Activated naive CD8-positive, alpha-beta T cell treated with anti-CD3 and anti-CD28 coated beads for 36 hours (primary cell): ENCODE measurements at places on chromosomes 16 and 17.

- DNase-seq = no peak
These were observed 117.7 kb downstream of the HS3ST3A1 start for GRCh38 chr17:13484020-13484419.

GRCh38 chr16:70692130-70692872 lies 6.4 kb upstream of the MTSS2 start:
- DNase-seq = no peak

- DNase-seq = peak; percentile 60
These were observed 677 bp downstream of the SNTB2 start for GRCh38 chr16:69187446-69188235.

DNA sequence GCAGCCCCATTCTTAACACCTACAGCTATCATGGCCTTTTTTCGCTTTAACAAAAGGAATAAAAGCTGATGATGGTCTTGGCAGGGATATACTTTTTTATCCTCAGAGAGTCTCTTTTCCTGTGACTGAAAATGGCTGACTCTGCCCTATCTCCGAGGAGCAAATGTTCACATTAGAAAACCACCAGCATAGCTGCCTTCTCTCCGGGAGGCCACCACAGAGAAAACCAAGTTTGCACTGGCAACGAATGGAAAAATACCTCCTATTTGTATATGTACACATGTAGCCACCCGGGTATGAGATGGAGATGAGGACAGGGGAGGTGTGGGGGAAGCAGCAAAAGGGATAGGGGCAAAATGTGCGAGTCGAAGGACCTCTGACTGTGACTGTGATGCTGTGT lies 88.2 kb downstream of the STX8 start:
- no peak for DNase-seq

- DNase-seq = no peak
These were observed 38.6 kb downstream of the SKAP1 start for GRCh38 chr17:48391444-48391843.

DNA sequence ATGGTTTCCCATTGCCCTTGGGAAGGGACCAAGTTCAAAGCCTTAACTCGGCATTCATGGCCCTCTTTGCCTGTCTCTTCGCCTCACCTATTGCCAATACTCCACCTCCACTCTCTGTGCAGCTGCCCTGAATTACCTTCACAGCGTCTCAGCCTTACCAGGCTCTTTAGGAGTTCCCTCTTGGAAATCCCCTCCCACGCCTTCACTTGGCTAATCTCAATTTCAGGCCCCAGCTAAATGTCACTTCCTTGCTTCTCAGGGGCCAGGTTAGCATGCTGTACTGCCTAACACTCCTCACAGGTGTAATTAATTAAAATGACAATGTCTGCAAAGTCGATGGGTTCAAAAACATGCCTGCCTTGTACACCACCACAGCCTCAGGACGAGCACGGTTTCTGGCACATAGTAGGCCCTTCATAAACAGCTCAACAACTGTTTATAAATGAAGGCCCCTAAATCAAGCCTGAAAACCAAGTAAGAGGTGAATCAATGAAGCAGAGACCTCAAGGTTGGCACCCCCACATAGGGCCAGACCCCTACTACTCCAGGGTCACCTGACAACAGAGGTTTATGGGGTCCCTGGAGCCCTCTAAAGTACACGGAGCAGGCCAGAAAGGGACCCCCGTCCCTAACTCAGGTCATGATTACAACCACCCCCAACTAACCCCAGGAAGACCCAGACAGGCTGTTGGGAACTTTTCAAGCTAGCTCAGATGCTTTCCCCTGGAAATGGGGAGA lies 11.2 kb upstream of the EEF2K start:
- peak; percentile 48 for DNase-seq

GRCh38 chr17:28196636-28197035 lies 122.4 kb upstream of the TMEM97 start:
- no peak for DNase-seq

DNA sequence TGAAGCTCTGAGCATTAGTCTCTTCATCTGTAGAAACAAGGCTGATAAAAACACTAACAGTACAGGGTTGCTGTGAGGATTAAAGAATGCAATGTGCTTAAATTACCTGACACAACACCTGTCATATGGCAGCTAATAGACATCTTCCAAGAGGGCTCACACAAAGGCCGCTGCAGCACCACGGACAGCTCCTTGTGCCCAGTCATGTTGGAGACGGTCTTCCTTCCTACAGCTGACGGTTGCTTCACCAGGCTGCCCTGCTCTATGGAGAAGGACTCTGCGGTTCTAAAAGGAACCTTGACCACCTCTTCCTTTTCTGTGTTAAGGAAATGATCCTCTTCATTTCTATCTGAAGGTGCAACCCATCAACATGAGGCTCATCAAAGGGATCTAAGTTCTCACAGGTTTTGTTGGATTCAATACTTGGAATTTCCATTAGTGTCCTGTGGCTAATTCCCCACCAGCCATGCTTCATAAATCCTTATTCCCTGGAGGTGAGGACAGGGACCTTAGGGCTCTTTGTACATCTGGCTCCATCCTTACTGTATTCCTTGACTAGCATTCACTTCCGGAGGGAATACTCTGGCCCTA lies 138.9 kb upstream of the CES5A start:
- DNase-seq = peak; percentile 23

GRCh38 chr17:40342504-40343218 lies 21.9 kb downstream of the GJD3 start:
- no peak for DNase-seq

DNA sequence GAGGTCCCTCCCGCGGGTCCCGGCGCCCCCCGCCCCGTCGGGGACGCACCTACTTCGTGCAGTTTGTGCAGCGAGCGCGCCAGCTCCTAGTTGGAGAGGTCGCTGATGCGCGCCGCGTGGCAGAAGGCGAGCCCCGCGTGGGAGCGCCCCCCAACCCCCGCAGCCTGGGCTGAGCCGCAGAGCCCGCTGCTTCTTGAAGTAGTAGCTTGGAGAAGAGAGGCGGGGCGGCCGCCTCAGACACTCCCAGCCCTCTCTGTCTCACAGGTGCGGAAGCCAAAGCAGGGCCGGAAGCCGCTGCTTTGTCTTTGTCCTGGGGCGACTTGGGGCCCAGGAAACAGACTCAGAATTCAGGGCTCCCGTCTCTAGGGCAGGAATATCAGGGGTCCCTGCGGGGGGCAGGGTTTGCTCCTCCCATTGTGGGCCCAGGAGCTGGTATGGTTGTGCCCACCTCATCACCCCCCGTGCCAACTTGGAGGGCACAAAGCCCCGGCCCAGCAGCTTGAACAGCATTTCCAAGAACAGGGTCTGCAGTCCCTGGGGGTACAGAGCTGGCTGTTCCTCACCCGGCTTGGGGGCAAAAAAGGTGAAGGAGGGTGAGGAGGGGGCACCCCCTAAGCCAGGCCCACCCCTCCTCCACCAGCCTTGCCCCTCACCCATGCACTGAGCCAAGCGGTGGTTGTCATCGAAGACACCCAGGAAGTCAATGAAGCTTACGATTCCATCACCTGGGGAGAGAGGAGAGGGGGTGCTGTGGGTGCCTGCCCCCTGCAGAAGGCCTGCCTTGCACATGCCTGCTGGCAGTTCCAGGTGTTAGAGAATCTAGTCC lies 13.5 kb downstream of the SPATA32 start:
- peak; percentile 82 for DNase-seq

GRCh38 chr17:30600830-30601494 lies 123.8 kb downstream of the GOSR1 start:
- DNase-seq = peak; percentile 7

DNA sequence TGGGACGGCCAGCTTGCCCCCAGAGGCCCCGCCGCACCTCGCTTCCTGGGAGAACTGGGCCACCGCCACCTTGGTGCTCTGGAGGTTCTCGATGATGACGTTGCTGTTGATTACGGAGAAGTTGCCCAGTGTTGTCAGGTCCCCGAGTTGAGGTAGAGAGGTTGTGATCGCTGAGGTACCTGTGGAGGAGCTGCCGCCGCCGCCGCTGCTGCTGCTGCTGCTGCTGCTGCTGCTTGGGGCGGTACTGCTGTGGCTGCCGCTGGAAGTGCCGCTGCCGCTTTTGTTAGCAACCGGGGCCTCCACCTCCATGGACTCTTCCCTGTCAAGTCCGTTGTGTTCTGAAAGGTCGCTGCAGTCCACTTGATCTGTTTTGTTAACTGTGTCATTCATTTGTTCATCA lies 9.5 kb downstream of the SALL1 start:
- DNase-seq = no peak

DNA sequence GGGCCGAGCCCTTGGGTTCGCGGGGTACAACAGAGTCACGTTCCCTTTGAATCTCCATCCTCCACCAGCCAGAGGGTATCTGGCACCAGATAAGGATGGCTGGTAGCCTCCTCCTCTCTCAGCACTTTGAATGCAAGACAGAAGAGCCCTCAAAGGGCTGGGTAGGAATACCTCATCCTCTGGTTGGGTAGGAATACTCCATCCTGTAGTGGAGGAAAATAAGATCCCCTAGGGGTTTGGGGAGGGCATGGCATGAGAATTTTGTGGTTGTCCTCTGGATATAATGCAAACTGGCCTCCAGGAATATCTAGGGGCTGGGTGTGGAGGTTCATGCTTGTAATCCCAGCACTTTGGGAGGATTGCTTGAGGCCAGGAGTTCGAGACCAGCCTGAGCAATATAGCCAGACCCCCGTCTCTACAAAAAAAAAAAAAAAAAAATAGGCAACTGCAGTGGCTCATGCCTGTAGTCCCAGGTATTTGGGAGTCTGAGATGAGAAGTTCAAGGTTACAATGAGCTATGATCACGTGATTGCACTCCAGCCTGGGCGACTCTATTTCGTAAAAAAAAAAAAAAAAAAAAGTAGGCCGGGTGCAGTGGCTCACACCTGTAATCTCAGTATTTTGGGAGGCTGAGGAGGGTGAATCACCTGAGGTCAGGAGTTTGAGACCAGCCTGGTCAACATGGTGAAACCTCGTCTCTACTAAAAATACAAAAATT lies 2.7 kb downstream of the IGFBP4 start:
- DNase-seq = no peak

DNA sequence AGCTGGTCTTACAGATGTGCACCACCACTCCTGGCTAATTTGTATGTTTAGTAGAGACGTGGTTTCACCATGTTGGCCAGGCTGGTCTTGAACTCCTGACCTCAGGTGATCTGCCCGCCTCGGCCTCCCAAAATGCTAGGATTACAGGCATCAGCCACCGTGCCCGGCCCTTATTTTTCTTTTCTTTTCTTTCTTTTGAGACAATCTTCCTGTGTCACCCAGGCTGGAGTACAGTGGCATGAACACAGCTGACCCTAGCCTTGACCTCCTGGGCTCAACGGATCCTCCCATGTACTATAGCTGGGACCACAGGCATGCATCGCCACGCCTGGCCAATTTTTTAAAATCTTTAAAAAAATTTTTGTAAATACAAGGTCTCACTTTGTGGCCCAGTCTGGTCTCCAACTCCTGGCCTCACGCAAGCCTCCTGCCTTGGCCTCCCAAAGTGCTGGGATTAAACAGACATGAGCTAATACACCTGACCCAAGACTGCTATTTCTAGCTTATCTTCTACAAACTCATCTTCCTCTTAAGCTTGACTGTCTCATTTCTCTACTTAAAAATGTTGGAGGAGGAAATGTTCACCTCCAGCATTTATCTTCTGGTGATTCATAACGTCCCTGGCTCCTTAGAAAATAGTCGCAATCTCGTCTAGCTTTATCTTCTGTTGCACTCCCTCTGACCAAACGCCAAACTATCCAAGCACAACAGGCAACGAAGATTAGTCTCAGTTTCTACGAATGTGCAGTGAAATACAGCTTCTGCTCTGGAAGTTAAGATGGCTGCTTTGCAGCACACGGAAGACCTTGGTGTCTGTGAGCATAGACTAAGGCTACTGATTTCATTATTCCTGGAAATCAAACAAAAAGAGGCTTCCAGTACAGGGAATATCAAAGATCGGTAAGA lies 8.2 kb upstream of the TMEM94 start:
- no peak for DNase-seq

- no peak for DNase-seq
These were observed 4.1 kb upstream of the ARL5C start for GRCh38 chr17:39170109-39170508.

DNA sequence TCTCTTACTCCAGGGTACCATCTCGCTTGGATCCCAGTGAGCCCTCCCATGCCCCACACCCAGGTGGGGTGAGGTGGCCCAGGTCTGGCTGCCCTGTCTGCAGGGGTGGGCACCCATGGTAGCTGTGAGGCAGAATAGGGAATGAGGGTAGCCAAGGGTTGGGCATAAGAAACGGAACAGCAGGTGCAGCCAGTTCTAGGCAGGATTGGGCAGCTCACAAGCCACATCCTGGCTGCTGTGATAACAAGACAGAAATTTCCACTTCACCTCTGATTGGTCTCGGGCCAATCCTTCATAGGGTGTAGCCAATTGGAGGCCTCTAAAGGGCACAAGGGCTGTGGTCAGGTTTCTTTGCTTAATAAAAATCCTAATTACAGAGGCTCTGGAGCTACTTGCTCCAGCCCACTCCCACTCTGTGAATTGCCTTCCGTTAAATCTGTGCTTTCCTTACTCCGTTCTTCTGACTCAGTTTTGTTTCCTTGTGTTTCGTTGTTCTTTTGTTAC lies 1.5 kb upstream of the ARHGDIG start:
- DNase-seq = peak; percentile 53

GRCh38 chr16:21157632-21158031 lies 842 bp upstream of the LDAF1 start:
- no peak for DNase-seq

DNA sequence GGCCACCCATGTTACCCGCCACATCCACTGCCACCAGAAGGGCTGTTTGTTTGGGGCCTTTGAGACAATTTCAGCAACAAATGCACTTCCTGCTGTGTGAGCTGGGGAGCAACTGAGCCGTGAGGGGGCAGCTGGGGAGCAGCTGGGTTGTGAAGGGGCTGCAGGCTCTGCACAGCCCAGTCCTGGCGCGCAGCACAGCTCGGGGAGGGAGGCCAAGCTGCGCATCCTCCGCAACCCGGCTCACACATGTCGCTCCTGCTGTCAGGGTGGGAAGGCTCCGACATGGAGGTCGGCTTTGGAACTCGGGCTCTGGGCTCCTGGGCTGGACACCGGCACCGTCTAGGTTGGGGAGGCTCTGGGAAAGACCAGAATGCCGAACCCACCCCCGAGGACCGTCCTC lies 53.6 kb downstream of the CBFA2T3 start:
- no peak for DNase-seq

DNA sequence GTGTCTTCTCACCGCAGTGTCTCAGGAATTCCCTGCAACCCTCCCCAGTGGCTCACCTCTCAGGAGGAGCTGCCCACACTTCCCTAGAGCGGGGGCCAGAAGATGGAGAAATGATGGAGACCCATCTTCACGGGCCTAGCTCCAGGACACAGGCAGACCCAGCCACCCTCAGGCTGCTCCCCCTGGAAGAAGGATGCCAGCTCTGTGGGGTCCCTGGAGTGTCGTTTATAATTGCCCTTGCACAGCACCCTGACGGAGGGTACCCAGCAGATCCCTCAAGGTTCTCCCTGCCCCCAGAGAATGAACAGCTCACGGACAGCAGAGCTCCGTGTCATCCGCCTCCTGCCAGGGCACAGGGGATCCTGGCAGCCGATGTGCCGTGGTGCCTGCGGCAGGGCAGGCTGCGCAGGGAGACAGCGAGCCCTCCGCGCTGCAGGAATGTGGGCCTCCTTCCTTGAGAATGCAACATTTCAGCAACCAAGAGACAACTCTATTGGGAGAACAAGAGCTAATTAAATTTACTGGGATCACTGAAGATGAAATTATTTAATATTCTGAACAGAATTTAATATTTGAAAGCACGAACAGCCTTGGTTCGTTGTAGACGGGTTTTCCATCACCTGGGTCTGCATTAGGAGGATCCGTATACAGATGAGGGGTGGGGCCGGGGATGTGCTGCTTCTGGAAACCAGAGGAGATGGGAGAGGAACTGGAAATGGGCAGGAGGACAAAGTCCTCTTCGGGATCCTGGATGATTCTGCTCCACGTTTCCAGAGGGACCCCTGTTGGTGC lies 21.0 kb upstream of the RBFOX3 start:
- no peak for DNase-seq

- no peak for DNase-seq
These were observed 482.5 kb upstream of the CDH5 start for GRCh38 chr16:65884018-65884417.
